ENCODE measurements at places on chromosomes 5 and 9.

GRCh38 chr9:131287359-131287758 lies 2.2 kb upstream of the PLPP7 start:
- no peak for DNase-seq

- no peak for DNase-seq
Observed at GRCh38 chr9:134170532-134171315, 6.4 kb upstream of the RNU6ATAC start.

- DNase-seq: no peak
Observed at GRCh38 chr5:178469975-178470759, 120.0 kb downstream of the COL23A1 start.

DNA sequence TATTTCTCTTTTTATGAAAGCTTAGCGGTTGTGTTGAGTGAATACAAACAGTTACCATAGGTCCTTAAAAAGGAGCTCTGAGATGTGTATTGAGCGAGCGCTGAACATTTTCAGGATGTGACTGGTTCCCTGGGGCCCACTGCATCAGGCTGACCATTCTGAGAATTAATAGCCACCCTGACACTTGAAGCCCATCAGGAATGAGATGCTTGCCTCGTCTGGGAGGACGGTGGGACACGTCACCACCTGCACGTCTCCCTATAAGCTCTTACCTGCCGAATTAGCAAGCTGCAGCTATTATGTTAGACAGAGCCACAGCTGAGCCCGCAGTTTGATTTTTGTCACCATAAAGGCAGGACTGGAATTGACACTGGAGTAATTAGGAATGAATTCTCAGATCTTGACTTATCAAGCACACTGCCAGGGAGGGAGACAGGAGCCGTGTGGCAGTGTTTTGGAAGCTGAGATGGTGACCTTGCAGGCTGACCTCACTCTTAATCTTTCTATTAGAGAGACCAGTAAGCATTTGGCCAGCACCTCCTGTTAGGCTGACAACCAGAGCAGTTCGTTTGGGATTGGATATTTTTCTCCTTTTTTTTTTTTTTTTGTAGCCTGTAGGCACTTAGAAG lies 373.1 kb upstream of the WWC1 start:
- no peak for DNase-seq

DNA sequence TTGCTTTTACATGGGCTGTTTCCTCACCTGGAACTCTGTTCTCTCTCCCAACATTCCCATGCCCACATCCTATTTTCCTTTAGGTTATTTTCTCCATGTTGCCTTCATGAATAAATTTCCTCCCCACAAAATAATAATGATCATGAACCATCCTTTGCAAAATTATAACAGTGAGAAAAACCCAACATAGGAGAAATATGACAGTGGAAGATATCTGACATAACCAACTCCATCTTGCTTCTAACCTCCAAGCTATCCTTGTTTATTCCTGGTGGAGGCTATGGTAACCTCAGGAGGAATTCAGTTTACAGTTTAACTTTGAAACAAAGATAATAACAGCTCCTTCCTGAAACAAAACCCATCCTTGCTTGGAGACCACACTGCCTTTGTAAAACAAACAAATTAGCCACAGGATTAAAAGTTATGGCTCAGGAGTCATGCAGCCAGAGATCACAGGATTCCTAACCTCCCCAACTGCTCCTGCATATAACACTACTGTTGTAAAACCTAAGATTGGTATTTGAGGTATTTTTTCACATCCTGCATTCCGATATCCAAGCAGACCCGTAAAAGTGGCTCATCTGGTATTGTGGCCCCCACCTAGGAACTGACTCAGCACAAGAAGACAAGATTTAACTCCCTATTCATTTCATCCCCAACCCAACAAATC lies 212.4 kb downstream of the TRIM32 start:
- no peak for DNase-seq

- no peak for DNase-seq
Observed at GRCh38 chr5:109421956-109422355, 12.2 kb upstream of the PJA2 start.

- no peak for DNase-seq
Observed at GRCh38 chr5:180801596-180802324, 846 bp downstream of the MGAT1 start.

- DNase-seq: no peak
Observed at GRCh38 chr5:30994902-30995301, 198.6 kb upstream of the CDH6 start.

- no peak for DNase-seq
Observed at GRCh38 chr9:114350636-114351401, 21.1 kb downstream of the ORM2 start.

All from stimulated activated naive CD8-positive, alpha-beta T cell treated with anti-CD3 and anti-CD28 coated beads, Interleukin-15, Interleukin-2, amounts not matched to agents 100 U/mL and 50 U/mL, for 24 hours (primary cell).